Stimulated activated CD4-positive, alpha-beta T cell treated with anti-CD3 and anti-CD28 coated beads, Interleukin-1b, Interleukin-23, amount 100 ng/mL, for 48 hours (primary cell): ENCODE measurements at places on chromosomes 7 and 10.

GRCh38 chr7:138945154-138945553, 36.0 kb downstream of the KIAA1549 start:
- DNase-seq: no peak

- DNase-seq: no peak
Measured at GRCh38 chr7:144086730-144087129, 652 bp downstream of the OR2A12 start.

GRCh38 chr7:48416327-48416908, 245.2 kb downstream of the ABCA13 start:
- DNase-seq: no peak

DNA sequence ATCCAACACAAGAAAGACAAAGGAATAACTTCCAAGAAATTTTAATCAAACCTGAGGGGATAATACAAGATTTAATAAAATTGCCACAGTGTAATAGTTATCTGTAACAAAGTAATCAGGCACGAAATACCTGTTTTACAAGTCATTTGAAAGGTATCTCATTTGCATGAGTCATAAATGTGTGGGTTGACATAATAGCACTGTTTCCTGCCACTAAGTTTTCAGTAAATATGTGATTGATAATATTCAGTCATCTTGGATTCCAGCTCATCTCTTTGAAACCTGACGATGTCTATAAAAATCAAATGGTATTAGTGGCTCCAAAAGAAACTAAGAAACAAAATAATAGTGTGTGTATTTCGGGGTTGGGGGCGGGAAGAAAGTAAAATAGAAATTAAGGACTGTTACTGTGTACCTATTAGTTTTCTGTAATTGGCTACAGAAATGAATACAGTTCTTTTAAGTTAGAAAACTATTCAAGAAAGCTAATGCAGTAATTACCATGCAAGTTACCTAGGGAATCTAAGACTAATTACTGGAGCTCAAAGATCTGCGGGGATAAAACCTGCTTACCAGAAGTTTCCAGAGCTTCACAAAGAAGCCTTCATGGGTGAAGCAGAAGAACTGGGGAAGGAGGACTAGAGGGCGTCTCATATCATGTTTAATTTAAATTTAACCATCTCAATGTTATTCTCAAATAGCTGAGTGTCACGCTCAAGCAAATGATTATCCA, 100.7 kb downstream of the ST8SIA6 start:
- no peak for DNase-seq

DNA sequence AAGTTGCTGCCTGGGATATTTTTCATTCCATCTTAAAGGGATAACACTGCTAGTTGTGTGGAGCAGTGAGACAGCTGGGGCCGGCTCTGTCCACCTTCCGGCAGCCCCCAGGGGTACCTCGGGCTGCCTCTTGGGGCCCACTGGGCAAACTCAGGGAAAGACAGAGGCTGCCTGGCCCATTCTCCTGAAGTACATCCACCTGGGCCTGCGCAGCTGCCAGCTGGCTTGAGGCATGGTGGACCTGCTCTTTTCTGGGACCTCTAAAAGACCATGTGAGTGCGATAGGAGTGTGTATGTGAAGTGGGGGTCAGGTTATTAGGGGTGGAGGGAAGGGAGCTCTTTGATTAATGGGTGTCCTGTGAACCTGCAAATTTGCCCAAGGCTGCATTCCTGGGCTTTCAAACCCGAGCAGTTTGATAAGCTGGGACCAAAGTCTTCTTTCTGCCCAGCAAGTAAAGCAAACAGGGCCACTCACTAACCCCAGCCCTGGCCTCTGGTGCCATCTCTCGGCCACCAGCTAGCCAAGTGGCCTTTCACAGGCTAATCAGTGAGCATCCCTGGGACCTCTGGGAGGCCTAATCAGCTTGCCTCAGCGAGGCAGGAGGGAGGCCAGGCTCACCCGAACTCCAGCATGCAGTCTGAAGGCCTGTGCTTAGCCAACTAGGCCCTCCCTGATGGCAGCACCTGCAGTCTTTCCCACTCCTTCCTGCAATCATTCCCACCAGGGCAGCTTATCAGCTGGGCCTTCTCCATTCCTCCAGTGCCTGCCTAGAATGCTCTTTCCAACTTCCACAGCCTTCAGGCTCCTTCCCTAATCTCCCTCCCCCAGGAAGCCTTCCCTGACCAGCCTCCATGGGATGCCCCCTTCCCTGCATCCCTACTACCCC, 954.7 kb upstream of the ZNF722 start:
- DNase-seq: no peak

DNA sequence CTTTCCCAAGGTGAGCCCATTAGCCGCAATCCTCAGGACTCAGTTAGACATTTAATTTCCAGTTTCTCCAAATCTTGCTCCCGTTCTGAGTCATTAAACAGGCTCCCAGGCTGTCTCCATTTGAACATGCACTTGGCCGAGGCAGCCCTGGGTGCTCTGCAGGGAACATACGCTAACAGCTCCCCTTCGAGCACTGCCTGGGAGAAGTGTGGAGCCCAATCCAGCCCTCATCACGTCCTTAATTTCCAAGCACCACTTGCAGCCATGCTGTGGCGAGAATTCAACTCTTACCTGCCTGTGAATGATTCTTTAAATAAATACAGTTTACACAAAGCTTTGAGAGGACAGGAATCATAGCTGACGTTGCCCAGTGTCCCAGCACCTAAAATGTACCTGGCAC, 218.2 kb downstream of the CCSER2 start:
- no peak for DNase-seq

GRCh38 chr7:91852263-91852741, 28.2 kb downstream of the MTERF1 start:
- no peak for DNase-seq

DNA sequence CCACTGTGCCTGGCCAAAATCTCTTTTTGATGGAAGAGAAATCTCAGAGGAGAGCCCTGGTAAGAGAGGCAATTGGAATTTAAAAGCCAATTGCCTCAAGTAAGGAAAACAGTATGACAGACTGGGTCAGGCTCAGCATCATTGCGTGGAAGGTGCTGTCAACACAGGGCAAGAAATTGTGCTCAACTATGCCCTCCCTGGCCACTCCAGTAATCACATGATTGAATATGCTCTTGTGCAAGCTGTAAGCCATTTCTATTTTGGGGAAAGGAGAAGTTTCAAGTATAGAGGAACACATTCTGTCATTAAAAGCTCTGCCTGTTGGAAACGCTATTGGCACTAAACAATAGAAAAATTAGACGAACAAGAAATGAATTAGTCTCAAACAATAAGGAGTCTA, 1127.7 kb downstream of the REEP3 start:
- DNase-seq: no peak

DNA sequence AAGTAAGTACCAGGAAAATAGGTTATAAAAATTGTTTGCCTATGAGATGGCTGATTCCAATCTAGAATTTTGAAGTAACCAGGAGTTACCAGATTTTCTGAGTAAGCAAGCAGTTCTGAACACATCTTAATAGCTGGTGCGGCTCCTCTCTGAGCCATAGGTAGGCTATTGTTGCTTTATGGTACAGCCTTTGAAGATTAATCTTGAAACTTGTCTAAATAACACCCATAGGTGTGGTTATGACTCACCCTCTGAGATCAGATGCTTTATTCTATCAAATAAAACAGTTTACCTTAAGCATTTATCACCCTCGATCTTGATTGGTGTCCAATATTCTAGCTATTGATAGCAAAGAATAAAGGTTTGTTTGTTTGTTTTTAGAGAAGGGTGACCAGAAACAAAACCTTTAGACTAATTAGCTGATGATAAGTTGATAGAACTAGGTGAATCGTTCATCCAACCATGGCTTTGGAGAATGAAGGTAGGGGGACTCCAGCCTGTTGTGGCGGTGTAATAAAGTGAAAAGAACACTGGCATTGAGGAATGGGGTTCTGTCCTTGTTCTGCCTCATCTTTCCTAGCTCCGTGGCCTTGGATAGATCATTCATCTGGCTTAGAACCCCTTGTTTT, 72.2 kb downstream of the VTI1A start:
- DNase-seq: peak; percentile 38

- DNase-seq: no peak
Measured at GRCh38 chr7:16055263-16055976, 365.9 kb downstream of the CRPPA start.

DNA sequence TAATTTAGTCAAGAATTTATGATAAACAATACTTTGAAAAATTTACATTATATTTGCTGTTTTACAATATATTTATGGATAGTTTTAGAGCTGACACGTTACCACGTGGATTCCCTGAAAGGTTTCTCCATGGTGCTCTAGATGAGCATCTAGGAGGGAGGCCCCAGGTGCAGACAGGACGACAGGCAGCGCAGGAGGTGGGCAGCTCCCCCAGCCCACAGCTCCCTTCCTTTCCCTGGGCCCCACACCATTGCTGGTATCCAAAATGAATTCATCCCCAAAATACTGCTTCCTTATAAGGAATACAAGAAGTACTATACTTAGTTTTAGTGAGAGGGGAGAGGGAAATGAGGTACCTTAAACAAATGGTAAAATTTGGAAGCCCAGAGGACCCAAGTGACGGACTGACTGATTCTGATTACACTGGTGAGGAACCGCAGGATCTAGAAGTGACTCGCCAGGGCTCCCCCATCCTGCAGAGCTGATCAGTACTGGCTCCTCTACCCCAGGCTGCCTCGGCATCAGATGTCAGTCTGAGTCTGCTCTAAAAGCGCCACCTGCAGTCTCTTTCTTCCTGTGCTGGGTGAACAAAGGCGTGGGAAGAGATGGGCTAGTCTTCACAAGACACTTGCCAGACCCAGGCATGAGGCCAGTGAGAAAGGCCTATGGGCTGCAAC, 89.2 kb downstream of the DLG5 start:
- DNase-seq: peak; percentile 81

GRCh38 chr7:138755331-138755747, 42.5 kb upstream of the TMEM213 start:
- no peak for DNase-seq
